Right forelimb (tissue), 1 donor: ENCODE measurements at places on chromosomes 11 and 22.

DNA sequence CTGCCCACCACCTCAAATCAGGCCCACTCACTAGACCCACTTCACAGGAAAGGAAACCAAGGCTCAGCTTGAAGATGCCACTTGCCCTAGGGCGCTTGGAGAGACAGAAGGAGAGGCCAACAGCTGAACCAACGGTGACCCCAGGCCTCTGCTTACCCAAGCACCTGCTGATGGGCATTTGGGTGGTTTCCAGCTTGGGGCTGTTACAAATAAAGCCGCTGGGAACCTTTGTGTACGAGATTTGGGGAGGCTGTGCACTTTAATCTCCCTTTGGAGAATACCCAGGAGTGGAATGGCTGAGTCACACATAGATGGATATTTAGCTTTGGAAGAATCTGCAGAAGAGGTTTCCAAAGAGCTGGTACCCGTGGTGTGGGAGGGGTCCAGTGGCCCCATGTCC, 50.9 kb upstream of the LINC01488 start:
- no peak for DNase-seq

DNA sequence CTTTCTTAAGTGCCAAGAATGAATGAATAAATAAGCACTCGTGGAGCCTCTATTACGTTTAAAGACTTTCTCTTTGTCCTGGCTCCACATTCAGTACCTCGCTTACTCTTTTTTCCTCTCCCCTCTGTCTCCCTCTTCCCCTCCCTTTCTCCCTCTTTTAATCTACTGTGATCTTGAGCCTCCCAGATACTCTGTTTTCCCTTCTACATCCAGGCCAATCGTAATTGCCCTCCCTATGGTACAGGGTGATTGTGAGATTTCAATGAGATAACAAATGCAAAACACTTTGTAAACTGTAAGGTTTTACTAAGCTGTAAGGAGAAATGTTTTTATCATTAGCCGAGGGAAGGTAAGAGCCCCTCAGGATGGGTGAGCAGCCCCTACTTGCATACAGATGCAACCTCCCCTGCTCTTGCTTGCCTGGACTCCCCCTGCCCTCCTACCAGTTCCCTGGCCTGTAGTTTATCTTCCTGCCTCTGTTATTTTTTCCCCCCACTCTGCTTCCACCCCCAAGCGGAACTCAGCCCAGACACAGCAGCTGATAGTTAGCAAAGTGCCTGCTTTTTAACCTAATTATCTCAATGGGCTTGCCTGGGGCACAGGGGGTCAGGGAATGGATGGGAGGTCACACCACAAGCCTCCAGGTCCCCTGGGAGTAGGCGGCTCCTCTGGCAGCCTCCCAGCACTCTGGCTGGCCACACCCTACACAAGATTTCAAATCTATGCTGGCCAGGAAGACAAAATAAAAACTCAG, 76.9 kb upstream of the CADM1 start:
- peak; percentile 50 for DNase-seq

- DNase-seq: no peak
Observed at GRCh38 chr11:12091956-12092558, 18.3 kb upstream of the MICAL2 start.

DNA sequence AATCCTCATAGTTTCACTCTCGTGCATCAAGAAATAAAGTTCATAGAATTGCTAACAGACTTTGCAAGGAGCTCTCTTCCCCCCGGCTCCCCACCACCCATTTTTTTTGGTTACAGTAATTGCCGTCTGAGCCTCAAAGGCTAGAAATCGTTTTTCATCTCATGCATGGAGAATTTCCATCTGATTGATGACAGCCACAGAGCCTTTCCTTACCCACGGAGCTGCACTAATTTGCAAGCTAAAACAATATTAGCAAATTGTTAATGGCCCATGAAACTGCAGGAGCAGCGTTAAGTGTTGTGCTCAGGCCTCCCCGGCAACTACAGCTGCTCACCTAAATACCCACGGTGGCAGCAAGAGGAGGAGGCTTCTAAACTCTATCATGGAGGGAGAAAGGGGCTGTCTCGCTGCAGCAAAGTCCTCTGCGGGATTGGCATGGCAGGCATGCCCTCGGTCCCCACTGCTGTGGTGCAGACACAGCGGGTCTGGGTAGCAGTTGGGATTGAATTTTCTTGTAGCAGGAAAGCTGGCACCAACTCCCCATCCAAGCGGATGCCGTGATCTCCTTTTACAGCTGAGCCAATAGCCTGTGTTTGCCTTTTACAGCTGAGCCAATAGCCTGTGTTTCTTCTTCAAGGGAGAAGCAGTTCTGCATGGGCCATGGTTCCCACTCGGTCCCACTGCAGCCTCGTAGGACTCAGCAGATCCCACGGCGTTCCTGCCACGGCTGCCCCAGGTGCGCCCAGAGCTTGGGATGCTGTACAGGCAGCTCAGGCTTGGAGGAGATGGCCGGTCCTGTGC, 412.3 kb downstream of the BRD1 start:
- peak; percentile 32 for DNase-seq

- no peak for DNase-seq
Observed at GRCh38 chr11:16902182-16902581, 112.0 kb downstream of the PLEKHA7 start.

- peak; percentile 43 for DNase-seq
Observed at GRCh38 chr22:19705181-19705934, 8.9 kb upstream of the SEPTIN5 start.

DNA sequence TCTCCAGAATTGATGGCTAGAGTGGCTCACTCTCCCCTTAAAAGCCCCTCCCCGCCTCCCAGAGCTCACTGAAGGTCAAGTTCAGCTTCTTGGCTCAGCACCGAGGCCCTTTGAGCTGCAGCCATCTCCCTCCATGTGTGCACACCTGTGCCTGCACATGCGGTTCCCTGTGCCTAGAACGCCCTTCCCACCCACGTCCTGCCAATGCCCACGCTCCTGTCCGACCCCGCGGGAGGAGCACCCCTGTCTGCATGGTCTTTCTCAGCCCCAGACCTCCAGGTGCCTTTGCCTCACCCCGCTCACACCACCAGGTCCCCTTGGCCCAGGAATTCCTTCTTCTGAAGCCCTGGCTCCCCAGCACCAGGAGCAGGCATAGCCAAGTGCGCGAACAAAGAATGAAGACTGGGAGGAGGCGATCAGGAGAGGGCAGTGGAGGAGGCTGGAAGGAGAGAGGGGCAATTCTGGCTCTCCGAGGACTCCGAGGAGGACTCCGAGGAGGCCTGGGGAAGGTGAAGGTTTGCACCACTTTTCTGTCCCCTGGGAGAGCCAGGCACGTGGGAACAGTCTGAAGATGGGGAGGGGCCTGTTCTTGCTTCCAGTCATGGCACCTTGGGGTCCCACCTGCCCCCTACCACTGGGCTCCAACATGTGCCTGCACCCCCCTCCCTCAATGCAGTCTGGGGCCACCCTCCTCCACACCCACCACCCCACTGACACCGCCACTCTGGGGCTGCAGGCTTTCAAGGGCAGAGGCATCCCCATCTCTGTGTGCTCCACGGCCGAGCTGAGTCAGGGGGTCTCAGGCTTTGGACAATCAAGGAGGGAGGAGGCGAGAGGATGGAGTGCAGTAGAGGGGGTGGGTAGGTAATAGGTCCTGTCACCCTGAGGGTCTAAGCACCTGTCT, 17.7 kb downstream of the IGF2 start:
- peak; percentile 38 for DNase-seq

DNA sequence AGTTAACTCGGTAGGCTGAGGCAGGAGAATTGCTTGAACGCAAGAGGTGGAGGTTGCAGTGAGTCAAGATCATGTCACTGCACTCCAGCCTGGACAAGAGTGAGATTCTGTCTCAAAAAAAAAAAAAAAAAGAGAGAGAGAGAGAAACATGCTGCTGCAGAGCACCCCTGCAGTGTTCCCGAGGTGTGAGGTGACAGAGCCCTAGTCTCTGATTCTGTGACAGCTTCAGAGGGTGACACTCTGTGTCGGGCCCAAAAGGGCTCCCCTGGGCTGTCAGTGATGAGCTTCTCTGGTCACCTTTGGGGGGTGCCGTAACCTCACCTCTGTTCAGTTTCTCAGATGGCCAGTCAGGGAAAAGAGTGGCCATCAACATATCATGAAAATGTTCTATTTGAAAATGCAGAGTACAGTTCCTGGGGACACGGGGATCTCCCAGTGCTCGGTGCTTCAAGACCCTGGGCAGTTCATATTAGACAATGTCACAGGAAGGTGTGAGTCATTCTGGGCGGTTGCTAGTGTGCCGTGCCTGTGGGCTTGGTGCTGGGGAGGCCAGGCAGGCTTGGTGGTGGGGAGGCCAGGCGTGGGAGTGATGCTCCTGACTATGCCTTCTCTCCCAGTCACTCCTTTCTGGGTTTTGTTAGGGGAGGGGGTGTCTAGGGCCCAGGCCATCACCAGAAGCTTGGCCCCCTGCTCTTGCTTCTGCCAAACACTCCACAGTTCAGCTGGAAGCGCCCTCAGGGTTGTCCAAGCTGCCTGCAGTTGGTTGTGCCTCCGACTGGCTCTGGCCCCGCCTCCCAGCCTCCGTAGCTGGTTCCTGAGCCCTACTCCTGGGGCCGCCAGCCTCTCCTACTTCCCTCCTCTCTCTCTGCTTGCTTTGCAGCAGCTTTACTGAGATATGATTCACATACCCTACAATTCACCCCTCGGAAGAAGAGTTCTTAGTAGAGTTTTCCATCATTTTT, 52.5 kb upstream of the CLDN5 start:
- no peak for DNase-seq

- DNase-seq: no peak
Observed at GRCh38 chr11:5257296-5257695, 2.7 kb upstream of the HBG2 start.

- no peak for DNase-seq
Observed at GRCh38 chr11:94546886-94547285, 3.2 kb downstream of the FUT4 start.

- peak; percentile 85 for DNase-seq
Observed at GRCh38 chr22:41699264-41700107, at the start of gene MEI1. Gene MEI1 (plus strand): TSS chr22:41699503. CDS start chr22:41699539, 36 bp downstream.

DNA sequence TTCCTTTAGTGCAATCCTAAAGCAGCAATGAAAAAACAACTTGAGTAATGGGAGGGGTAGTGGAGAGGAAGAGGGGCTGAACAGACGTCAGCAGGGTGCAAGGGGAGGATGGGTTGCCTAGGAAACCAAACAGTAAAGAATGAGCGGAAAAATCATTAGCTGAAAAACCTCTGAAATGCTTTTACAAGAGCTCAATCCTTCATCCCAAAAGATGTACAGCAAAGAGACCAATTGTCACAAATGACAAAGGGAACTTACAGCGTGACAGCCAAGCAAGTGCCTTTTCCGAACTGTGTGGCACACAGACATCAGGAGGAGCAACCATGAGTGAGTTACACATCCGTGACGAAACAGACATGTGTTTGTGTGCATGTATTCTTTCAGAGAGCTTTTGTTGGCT, 104.6 kb downstream of the SIK3 start:
- DNase-seq: peak; percentile 56

DNA sequence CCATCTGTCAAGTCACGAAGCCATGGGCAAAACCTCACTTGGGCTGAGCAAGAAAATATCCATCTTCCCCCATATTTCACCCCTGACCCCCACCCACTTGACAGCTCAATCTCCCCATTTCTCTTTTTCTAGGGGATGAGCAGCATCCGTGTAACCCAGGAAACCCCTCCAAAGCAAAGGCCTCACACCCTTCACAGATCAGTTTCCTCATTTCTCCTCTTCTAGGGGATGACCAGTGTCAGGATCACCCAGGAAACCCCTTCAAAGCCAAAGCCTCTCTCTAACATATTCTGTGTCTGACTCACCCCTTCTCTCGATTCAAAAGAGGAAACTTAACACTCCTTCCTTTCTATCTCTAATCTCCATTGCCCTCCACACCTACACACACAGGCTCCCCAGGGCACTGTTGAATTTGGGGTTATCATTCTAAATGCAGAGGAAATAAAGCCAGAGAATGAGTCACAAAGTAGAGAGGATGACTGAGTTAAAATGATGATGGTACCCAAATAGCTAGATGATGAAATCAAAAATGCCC, 439.7 kb downstream of the BUD13 start:
- DNase-seq: no peak

DNA sequence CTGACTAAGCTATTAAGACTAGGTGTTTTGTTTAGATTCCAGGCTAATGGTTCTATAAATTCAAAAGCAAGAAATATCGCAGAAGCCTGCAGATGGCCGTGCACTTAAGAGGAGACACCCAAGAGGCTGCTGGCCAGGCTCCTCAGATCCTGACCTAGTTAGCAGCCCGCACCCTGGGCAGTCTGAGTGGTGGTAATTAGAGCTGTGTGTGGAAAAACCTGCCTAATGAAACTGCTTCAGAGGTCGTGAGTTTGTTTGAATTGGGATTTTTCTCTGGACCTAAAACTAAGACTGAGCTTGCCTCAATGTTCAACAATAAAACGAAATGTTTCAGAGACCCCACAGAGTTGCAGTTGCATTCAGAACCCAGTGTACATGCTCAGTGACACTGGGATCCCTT, 627.7 kb downstream of the OPCML start:
- DNase-seq: no peak

DNA sequence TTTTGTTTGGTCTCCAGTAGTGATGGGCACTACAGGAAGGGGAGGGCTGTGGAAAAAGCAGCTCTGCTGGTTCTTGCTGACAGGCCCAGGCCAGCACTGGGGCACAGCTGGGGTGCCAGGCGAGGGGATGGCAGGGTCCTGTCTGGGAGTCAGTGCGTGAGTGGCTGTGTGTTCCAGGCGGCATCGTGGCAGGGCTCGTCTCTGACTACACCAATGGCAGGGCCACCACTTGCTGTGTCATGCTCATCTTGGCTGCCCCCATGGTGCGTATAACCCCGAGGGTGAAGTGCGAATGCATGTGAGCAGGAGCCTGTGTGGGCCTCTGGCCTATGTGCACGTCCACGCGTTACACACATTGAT, 20.9 kb downstream of the SLC37A2 start:
- no peak for DNase-seq

- no peak for DNase-seq
Observed at GRCh38 chr11:64865286-64866172, 12.9 kb downstream of the EHD1 start.

- DNase-seq: no peak
Observed at GRCh38 chr11:87031433-87032170, 6.1 kb upstream of the TMEM135 start.

DNA sequence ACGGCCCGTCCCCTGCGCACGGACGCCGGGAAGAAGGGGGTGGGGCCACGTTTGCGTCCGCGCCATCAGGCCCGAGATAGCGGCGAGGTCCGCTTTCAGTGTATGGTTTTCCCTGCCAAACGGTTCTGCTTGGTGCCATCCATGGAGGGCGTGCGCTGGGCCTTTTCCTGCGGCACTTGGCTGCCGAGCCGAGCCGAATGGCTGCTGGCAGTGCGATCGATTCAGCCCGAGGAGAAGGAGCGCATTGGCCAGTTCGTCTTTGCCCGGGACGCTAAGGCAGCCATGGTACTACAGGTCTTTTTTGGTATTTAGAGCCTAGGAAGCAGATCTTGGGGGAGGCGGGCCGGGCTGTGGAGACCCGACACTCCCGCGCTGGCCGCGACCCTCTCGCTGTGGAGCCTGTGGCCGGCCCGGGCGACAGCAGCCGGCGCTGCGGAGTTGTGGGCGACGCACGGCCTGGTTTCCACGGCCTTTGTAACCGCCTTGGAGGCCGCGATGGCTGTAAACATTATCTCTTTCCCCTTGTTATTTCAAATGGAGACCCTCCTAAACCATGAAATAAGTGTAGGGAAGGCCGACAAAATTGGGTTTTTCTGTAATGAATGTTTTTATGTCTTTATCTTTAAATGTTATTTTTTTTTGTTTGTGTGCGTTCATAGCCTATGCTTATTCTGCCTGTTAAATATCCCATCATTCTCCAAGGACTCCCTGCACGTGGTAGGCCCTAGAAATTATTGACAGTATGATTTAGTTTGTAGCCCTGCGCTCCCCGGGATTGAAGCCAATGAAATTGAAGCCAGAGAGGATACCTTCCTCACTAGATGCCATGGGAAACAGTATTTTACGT, at the start of gene AASDHPPT:
Gene AASDHPPT (plus strand): TSS at position 54 of the 847 bp plus-strand sequence. CDS start 49 bp downstream, at position 103.
- DNase-seq: peak; percentile 37

- no peak for DNase-seq
Observed at GRCh38 chr11:74739546-74740270, 8.5 kb upstream of the CHRDL2 start.
